ENCODE measurements at places on chromosomes 1 and 21.

DNA sequence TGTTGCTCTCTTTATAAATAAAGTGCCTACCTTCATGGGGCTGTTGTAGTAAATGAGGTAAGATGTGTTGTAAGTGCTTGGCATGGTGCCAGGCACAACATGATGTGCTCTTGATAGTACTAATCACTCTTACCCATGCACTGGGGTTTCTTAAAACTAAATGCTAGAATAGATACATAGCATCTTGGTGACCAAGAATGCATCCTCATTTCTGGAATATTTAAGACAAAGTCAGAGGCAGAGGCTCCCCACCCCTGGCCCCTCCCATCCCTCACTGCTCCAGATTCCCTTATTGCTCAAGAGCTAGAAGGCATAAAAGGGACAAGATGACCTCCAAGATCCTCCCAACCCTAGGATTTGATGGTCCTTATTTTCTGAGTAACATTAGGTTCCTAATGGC is 61.3 kb downstream of the GLUL start:
- no peak for DNase-seq

GRCh38 chr1:207051191-207051943 is at the start of gene YOD1:
Gene YOD1, minus strand, starts transcription at chr1:207051208. Its CDS starts 178 bp downstream, at chr1:207051030.
- peak; percentile 77 for DNase-seq

GRCh38 chr1:227891955-227892488 is 55.7 kb downstream of the WNT9A start:
- no peak for DNase-seq

DNA sequence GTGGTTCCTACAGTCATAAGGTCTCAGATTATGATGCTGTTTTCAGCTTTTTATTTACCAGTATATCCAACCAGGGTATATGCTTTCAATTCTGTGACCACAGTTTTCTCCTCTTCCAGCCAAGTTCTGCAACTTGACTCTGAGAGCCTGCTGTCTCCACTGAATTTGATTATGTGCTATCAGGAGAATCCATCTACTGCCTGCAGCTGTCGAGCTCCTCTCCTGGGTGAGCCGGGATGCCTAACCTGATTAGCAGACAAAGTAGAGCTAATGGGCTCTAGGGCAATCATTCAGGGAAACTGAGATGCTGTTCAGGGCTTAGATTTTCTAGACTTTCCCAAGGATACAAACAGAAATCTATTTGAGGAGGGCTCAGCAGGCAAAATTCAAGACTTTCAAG is 271.5 kb upstream of the BEND5 start:
- no peak for DNase-seq

DNA sequence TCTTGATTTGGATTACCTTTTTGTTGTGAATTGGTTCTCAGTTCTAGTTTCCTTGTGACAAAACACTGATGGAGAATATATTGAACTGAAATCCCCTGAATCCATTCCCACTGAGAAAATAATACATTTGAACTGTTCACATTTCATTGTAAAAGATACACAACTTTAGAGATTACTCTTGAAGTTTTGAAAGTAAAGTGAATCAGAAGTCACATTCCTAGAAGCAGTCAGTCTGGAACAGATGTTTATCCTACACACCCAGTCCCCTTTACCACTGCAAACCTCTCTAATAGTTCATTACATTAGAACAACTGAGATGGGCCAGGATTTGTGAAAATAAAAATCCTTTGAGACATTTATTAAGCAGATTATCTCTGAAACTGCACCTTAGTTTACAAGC is 3.4 kb downstream of the RERE start:
- DNase-seq: peak; percentile 12

GRCh38 chr1:22041505-22041904 is 11.0 kb upstream of the CDC42 start:
- DNase-seq: no peak

DNA sequence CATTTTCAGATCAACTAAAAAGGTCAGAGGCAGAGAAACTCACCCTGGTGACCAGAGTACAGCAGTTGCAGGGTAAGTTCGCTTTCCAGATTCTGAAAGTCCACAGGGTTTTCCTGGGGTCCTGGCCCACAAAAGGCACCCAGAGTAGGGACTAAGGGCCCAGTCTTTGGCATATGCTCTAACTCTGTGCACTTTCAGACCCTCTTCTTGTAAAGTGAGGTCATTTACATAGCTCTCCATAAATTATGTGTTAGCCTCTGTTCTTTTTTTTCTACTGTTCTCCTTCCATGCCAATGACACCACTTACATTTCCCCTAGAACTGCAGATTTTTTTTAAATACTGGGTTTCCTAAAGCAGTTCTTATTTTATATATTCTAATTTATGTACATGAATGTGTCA is 6.3 kb downstream of the C1orf74 start:
- DNase-seq: no peak

GRCh38 chr1:48683839-48684238 is 92.9 kb downstream of the BEND5 start:
- DNase-seq: no peak

- DNase-seq: no peak
Measured at GRCh38 chr1:177629526-177629925, 340.3 kb downstream of the SEC16B start.

DNA sequence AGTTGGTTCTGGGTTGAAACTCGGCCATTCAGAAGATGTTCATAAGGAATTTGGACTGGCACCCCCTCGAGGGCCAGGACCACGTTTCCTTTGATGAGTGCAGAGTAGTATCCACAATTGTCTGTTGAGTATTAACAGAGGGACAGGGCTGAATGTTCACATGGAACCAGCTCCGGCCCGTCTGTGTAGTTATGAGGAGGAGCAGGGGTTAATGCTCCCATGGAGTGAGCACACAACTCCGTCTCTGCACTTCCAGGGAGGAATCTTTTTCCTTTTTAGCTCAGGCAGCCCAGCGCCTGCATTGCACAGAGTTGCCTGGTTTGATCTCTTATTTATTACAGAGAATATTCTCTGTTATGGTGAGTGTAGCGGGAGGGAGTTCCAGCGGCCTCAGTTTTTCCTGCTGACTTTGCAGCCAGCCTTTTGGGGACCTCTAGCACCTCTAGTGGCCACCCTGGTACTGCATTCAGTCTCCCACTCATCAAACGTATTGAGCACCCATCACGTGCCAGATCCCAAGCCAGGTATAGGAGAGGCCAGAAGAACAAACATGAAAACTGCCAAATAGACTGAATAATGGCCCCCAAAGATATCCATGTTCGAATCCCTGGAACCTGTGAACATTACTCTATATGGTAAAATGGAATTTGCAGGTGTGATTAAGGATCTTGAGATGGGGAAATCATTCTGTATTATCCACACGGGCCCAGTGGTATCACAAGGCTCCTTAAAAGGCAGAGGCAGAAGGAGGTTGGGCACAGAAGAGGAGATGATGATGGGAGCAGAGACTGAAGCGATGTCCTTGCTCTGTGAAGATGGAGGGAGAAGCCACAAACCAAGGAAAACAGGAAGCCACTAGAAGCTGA is 167.7 kb upstream of the CSF3R start:
- peak; percentile 66 for DNase-seq

DNA sequence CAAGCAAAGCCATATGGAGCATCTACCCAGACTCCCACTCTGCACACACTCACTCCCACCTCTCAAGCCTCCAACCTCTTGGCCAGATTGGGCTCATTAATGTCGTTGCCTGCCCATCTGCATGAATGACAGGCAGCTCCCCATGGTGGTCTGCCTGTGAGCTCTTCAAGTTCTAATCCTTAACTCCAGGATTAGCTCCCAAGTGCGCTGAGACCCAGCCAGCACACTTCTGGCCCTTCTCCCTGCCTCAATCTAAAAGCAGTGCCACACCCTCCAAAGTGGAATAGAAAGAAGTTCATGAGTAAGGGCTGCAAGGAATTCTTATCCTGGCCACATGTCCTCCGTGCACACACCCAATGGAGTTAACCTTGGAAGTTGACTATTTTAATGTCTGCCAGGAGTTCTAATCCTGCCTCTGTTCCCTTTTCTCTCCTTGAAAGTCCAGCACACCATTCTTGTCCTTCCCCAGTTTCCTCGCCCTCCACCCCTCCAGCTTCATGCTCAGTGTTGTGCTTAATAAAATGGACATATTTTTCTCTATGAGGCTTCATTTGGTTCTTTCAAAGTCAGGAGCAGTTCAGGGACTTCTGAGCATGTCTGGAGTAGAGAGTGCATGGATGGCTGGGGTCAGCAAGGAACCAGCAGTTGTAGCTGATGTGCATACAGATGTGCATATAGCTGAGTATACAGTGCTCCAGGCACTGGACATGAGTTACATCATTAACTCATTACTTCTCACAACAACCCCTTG is 30.1 kb downstream of the CAMK1G start:
- DNase-seq: no peak

GRCh38 chr1:64171797-64172281 is 31.6 kb upstream of the UBE2U start:
- DNase-seq: no peak

GRCh38 chr1:86500714-86501113 is 32.0 kb downstream of the CLCA1 start:
- no peak for DNase-seq

GRCh38 chr1:36776256-36776655 is 258.1 kb downstream of the GRIK3 start:
- no peak for DNase-seq

GRCh38 chr21:26188422-26188821 is 17.9 kb upstream of the APP start:
- DNase-seq: no peak

DNA sequence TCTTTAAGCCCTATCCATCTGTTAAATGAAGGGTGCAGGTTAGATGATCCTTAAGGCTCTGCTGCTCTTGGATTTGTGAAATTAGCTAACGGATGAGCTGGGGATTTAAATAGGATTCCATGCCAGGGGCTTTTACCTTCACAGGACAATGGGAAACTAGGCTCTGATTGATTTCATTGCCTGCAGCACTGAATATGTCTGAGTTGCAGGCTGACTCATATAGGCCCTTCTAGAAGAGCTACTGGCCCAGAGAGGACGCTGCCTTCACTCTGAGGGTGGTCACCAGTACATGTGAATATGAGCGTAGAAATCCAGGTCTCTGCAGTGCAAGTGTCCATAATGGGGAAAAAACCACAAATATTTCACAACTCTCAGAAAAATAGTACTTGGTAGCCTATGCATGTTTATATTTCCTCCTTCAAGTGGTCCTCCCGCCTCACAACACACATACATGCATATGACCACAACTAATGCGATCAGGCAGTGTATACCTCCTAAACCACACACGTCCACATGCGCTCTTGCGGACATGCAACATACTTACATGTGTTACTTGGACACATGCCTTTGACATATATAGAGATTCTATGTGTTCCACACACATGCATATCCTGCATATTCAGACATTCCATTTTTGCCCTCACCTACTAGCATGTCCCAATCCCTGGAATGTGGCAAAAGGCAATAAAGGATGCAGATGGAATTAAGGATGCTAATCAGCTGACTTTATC is 233.8 kb upstream of the JUN start:
- DNase-seq: no peak

DNA sequence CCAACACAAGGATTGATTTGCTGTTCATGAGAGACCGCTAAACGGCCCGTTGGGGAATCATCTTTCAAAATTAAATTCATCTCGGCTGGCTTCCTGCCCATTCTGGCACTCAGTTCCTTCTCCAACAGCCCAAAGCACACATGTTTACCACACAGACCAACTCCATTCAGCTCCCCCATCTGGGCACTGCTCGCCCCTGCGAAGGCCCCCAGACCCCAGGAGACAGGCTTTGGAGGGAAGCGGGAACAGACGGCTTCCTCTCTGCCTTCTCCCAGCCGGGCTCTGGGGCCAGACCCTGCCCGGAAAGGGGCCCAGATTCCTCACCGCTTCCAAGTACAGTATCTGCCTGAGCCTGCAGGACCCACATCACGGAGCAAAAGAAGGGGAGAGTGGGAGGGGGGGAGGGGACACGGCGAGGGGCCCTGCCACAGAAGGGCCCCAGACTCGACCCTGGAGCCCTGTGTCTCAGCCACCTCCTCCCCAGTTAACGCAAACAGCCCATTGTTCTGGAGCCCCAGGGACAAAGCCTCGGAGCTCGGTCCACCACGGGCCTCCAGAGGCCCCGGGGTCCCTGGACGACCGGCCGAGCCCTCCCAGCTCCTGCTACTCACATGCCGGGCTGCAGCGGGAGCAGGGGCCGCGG is 660 bp downstream of the MEGF6 start:
- DNase-seq: no peak

GRCh38 chr1:54405898-54406293 is 298 bp downstream of the SSBP3 start:
- DNase-seq: no peak

DNA sequence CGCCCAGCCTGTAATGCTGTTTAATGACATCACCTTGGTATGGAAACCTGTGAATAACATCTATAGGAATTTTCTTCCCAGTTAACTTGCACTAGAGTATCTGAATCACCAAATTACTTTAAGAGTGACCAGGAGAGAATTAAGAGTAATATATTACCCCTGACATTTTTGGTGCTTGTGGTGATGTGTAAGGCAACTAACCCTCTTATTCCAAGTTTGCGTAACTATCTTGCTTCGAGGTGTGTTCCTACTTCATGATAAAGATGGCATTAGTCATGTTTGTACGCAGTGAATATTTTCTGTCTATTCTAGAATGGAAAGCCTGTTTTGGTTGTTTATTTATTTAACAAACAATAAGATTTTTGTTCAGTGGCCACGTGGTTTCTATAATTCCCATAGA is 131.3 kb downstream of the ZP4 start:
- DNase-seq: no peak

- DNase-seq: no peak
Measured at GRCh38 chr1:71655604-71656003, 574.8 kb upstream of the ZRANB2 start.

DNA sequence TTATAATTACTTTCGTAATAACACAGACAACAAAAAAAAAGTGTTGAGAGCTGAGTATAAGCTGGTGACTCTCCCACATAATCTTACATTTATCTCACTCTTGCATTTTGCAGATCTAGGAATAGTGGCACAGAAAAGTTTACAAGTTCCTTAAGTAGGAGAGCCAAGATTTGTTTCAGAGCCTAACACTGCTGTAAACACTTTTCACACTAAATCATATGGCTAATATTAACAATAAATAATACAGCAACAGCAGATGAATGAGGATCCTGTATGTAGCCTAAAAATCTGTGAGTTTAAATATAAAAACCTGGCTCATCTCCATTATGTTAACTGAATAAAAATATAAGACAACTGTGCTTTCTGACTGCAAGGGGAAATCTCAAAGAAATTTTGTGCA is 846.5 kb upstream of the ADAMTS5 start:
- no peak for DNase-seq

GRCh38 chr1:90925928-90926869 is 95.6 kb downstream of the ZNF644 start:
- DNase-seq: peak; percentile 61

Measured in AG08396 (cell line).